ENCODE measurements at places on chromosomes 3 and 15.

- DNase-seq = no peak
These were observed 69.4 kb downstream of the FEM1B start for GRCh38 chr15:68346979-68347378.

DNA sequence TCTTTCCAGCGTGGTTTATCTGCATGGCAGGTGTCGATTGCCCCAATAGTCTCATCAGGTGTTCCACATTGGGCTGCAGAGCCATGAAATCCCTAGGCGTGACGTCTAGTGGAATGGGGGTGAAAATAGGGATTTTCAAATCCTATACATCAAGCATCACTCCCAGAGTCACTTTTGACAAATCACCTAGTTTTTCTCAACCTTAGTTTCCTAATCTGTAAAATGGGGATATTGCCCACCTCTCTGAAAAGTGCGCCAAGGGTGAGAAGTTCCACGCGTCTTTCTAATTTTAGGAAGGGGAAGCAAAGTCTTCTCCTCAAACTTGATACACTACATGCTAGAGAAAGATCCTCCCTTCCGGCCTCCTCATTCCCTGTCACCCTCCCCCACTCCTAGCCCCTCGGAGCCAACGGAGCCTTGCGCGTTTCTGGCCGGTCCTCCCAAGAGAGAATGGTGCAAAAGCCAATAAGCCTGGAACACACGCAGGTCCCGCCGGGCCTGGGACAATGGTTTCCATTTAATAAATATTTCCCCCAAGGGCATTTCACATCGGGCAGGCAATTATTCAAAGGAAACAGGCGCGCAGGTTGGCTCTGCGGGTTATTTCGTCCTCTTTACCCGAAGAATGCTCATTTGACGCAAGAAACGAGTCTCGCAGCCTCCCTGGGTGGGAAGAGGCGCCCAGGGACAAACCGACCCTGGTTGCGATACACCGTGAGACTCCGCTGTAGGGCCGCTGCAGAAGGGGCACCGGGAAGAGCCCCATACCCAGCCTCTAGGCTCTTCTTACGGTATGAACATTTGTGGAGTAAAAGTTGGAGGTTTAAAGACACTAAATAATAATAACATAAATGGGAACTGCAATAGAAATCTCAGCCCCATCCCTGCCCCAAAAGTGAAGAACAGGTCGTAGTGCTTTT is 1.2 kb upstream of the SOX14 start:
- no peak for DNase-seq

DNA sequence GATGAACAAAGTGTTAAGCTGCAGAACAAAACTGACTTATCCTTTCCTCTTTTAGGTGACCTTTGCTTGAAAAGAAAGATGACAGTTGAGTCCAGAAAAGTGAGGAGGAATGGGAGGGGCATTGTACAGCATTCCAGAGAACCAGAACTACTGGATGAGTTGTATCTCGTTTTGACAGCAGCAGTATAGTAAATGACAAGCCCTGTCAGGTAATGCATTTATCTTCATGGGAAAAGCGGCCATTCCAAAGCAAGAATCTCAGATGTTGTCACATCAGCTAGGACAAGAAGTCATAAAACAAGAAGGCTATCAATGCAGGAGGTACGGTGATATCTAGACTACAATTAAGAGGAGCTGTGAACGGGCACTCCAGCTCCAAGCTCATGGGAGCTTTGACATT is 421.5 kb downstream of the MAGI1 start:
- DNase-seq = no peak

DNA sequence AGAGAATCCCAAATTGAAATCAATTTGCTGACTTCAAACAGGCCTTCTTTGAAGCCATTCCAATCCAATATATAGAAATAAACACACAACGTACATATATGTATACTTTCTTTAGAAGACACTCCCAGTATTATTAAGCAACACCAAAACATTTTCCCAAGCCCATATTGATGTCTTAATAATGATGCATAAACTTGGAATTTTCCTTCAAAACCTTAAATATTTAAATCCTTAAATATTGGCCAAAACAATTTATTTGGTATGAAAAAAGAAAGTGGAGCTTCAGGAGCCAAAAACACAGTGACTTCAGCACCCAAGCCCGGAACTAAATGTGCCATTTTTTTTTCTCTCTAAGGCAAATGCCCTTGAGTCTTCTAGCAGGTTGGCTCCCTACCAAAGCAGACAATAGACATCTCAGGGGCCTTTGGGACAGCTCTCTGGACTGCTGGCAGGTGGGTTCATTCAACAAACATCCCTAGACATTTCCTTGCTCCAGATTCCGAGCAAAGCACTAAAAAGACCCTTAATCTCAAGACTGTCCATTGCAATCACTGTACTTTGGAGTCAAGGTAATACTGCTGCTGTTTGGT is 384.7 kb downstream of the NTRK3 start:
- no peak for DNase-seq

DNA sequence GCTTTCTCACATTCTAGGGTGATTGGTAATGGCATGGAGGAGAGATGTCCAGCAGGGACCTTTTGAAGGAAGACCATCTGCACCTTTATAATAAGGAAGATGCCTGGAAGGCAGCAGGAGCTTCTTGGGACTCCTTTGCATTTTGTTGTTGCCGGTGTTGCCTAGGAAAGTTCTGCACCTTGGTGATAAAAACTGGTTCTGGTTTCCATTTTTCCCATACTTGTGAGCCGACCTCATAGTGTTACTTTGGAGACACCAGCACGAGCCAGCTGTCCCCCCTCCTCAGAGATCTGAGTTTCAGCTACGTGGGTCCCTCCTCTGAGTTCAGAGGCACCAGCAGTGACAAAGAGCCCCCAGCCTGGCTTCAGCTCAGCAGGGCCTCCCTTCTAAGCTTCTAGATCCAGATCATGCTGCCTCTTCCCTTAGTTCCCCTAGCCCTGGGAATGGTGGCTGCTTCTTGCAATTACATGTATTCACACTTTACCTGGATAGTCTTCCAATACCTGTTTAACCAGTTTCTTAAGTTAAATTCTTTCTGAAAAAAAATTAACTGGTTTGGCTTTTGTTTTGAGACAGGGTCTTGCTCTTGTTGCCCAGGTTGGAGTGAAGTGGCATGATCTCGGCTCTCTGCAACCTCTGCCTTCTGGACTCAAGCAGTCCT is 18.0 kb upstream of the FSTL1 start:
- no peak for DNase-seq

DNA sequence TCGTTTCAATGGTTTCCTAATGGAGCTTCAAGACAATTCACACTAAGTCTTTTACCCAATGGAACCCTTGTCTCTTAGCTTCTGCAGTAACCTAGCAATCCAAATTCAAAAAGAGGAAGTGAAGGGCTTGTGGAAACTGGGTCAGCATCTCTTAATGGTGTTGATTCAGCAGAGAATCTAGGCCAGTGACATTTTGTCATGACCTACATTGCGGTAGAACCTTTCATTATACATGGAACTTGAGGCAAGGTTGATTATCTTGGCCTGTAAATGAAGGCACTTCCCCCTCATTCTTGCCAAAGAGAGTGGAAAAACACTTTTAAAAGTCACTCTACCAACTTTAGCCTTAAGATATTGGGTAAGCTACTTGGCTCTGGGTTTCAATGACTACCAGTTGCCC is 42.8 kb downstream of the C2CD4B start:
- peak; percentile 43 for DNase-seq

- DNase-seq = no peak
These were observed 682.5 kb downstream of the NR2F2 start for GRCh38 chr15:97012986-97013385.

- DNase-seq = no peak
These were observed 23.2 kb downstream of the SPTBN5 start for GRCh38 chr15:41870689-41871081.

DNA sequence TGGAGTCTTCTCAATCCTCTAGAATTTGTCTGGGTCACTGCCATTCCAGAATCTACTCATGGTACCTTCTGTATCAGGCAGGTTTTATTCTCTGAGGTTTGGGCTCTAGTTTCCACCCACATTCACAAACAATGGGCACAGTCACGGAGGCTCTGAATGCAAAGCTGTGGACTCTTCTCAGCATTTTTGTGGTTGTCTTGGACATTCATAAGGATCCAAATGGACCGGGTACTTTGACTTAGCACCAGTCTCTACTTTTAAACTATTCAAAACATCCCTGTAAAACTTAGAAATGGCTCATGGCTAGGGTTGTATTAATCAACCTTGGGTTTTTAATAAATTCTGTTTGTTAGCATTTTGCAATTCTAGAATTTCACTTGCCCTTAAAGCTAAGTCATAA is 277.9 kb upstream of the THBS1 start:
- DNase-seq = no peak

DNA sequence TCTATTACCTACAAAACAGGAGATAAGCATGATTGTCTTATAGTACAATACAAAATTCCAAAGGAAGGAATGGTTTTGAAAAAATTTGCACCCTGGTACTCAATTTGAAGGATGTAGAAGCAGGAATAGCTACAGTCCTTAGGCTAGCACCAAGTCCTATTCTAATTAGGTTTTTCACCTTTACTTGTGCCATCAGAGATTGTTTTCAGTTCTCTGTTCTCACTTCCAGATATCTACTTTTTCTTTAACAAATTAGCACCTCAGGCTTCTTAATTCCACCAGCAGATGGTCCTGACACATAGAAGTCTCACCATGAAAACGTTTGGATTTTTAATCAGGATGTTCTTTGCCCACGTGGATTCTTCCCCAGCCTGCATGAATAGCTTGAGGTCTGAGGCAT is 43.8 kb downstream of the IL5RA start:
- DNase-seq = no peak

DNA sequence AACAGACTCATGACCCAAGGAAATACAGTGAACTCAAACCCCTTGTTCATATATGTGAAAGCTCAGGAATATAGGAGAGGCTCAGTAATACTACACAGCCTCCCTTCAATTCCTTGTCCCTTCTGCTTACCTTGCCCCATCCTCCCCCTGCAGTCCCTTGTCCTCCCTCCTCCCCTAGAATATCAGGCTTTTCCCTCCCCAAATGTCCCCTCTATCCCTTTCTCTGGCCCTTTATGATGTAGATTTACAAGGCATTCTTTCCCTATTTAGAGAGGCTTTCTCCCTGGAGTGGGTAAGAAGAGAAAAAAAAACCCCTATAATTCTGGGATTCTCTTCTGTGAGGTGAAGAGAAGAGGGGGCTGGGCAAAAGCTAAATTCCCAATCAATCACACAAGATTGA is 64.9 kb upstream of the KBTBD8 start:
- no peak for DNase-seq

- DNase-seq = no peak
These were observed 112.1 kb upstream of the THBS1 start for GRCh38 chr15:39468828-39469227.

- no peak for DNase-seq
These were observed 128.6 kb upstream of the ADPGK start for GRCh38 chr15:72912121-72912520.

- no peak for DNase-seq
These were observed 19.0 kb downstream of the NSUN3 start for GRCh38 chr3:94081884-94082283.

GRCh38 chr3:10774129-10774670 is 41.8 kb upstream of the SLC6A11 start:
- no peak for DNase-seq

GRCh38 chr15:74431645-74432044 is 2.1 kb downstream of the SEMA7A start:
- DNase-seq = no peak

- no peak for DNase-seq
These were observed 423.1 kb downstream of the PLCL2 start for GRCh38 chr3:17307887-17308286.

GRCh38 chr15:85489773-85490493 is 109.5 kb downstream of the AKAP13 start:
- no peak for DNase-seq

GRCh38 chr3:193790086-193790990 is 197.3 kb downstream of the OPA1 start:
- no peak for DNase-seq

DNA sequence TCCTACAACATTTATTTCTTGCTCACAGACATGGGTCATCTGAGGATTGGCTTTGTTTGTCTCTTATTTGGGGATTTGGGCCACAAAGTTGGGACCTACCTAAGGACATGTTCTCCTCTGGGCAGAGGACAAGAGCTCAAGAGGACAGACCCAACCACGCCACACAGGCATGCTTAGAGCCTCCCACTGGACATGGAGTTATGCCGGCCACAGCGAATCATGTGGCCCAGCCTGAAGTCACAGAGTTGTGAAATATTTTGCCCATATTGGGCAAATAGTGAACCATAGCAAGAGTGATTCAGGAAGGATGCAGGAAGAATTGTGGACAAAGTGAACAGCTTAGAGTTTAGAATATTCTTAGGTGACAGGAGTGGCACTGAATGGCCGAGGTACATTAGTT is 9.9 kb downstream of the TRAK1 start:
- DNase-seq = no peak

- no peak for DNase-seq
These were observed 573.0 kb downstream of the TUSC7 start for GRCh38 chr3:117282566-117282965.

DNA sequence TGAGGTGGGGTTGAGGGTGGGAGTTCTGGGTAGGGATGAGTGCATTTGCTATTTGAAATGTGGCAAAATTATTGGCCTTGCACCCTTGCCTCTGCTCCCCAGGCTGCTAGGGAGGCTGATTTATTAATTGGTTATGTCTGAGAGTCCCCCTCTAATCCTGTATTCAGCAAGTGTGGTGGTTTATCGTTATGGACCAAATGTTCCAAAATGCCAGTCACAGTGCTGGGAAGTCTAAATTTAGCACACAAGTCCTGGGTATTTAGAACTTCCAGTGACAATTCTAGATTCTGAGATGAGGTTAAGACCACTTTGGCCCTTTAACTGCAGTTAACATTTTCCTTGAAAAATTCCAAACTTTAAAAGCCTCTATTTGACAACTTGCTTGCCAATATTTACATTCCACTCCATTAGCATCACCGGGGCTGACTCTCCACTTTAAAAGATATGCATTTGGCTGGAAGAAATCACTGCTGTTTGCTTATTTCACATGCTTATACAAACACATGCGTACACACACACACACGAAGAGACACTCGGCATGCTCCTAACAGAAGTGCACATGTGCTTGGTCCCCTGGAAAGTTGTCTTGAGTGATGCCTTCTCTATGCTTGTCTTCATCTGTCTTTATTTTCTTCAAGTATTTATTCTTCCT is 247.7 kb downstream of the IL20RB start:
- no peak for DNase-seq

DNA sequence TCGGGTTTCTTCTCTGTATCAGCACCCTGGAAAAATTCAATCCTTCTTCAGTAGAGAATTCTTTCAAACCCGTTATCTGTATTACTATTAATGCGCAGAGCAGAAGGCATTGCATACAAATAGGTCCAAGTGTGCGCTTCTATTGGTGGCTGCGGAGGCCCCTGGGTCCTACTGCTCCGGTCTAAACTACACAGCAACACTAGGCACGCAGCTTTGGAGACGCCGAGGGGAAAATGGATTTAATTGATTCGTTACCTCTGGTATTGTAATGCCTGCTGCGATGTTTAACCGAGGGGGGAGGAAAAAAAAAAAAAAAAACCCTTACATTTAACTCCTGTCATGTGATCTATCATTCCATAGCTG is at the start of gene ROBO1:
TSS of gene ROBO1 (minus strand) at position 94 of the 363 bp plus-strand sequence.
- no peak for DNase-seq
